ENCODE measurements at places on chromosomes 1 and 21.

- no peak for DNase-seq
Observed at GRCh38 chr1:15870421-15870820, 22.9 kb downstream of the SPEN start.

DNA sequence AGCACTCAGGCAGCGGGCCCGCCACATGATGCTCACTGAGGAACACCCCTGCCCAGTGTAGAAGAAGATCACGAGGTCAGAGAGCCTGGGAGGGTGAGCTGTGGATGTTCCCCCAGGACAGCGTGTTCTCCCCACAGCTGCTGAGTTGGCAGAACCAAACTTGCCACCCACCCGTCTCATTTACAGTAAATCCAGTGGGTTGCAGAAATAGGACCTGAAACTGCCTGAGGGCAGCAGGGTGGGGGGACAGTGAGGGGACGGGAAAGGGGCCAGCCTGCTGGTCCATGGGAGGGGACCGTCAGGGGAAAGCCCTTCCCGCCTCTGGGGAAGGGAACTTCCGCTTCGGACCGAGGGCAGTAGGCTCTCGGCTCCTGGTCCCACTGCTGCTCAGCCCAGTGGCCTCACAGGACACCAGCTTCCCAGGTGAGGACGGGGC, at the start of gene C1QB:
Gene C1QB (plus strand): TSS at position 356 of the 436 bp plus-strand sequence. CDS start 6,227 bp downstream, outside the sequence.
- DNase-seq = no peak

GRCh38 chr21:43210454-43211071, 41.8 kb downstream of the CRYAA start:
- no peak for DNase-seq

- peak; percentile 66 for DNase-seq
Observed at GRCh38 chr21:31334648-31335121, 9.4 kb downstream of the TIAM1 start.

GRCh38 chr1:201468844-201469644, at the start of gene PHLDA3:
Gene PHLDA3, minus strand, starts transcription at chr1:201469188. Its CDS starts 402 bp downstream, at chr1:201468786.
- peak; percentile 14 for DNase-seq

GRCh38 chr1:213448360-213448759, 397.3 kb downstream of the RPS6KC1 start:
- no peak for DNase-seq
